NK-92 treated with Interleukin-12 subunit alpha and Interleukin-12 subunit beta, amount 100 ng/mL, for 24 hours (cell line): ENCODE measurements at places on chromosomes 5 and 9.

DNA sequence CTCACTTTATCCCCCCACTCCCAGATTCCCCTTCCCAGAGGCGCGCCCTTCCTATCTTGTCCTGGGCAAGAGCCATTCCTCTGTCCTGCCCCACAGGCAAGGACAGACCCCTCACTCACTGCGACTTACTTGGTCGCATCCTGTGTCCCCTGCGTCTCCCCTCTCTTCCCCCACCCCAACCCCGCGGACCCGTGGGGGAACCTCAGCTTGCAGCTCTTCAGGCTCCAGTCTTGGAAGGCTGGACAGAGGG lies 542 bp downstream of the GGTA1 start:
- no peak for DNase-seq

DNA sequence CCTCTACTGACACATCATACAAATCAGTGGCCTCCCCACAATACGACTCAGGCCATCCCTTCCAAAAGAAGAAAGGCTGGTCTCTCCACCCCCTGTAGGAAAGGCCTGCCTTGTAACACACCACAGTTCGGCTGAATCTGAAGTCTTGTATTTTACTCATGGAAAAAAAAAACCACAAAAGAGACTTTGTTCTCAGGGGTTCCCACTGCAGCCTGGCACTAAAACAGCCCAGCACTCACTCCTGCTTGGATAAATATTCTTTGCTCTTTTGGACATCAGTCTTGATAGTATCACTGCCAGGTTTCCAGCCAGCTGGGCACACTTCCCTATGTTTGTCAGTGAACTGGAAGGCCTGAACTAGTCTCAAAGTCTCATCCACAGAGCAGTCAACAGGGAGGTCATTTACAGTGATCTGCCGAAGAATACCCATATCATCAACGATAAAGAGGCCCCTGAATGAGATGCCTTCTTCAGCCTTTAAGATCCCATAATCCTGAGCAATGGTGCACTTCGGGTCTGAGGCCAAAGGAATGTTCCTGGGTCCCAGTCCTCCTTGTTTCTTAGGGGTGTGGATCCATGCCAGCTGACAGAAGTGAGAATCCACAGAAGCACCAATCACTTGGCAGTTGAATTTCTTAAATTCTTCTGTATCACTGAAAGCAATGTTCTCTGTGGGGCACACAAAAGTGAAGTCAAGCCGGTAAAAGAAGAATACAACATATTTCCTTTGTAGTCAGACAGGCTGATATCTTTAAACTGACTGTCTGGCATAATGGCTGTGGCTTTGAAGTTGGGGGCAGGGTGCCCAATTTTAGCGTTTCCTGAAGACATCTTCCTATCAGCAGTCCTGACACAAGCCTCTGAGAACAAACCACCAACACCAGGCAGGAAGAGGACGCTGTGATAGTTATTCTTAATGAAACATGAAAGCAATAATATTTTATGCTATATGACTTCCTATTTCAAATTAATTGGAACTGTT lies 198.1 kb downstream of the LURAP1L start:
- DNase-seq, result no peak

DNA sequence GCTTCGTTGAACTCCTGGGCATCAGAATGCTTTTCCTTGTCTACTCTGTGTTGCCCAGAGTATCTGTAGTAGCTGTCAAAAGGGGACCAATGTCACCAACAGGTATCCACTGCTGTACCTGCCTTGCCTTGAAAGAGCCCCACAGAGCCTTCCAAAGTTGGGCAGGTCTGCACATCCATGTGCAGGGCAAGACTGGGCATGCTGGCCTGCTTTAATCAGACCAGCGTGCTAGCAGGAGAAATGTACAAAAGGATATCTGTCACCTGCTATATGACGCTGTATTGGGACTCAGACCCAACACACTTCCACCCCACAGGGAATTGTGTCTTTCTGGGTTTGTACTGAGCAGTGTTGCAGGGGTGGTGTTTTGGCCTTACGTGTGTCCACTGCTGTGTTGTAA lies 11.9 kb downstream of the DELE1 start:
- DNase-seq, result no peak

DNA sequence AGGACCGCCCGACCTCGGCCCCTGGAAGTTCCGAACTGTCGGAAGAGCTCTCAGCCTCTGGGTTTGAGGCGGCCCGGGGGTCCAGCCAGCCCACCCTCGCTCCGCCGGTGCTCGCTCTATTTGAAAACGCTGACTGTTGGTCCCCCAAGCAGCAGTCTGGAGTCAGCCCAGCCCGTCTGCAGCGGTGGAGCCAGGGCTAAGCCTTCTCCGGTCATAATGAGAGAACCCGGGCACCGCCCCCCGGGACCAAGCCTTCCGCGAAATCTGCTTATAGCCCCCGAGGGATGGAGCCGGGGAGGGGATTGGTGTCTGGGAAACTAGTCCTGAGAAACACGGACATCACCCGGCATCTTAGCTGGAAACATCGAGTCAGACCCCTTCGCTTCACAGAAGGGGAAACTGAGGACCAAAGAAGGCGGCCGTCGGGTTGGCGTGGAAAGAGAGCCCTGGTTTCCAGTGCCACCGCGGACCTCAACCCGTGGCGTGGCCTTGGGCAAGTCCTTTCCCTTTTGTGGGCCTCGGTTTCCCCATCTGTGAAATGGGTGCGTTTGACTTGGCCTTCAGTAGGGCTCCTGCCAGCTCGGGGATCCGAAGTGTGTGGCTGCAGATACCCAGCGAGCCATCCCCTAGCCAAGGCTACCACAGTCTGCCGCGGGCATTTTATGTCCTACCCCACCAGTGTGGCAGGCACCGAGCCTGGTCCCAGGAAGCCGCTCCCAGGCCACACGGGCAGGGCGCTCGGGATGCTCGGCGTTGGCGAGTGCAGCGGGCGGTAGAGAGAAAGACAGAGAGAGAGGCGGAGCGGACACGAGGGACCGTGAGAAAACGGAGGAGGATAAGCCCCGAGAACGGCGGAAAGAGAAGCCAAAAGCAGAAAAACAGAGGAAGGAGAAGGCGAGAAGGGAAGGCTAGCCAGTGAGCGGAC lies 857 bp downstream of the ADAM19 start:
- DNase-seq, result no peak

- no peak for DNase-seq
These were observed 1530.1 kb downstream of the MAT2B start for GRCh38 chr5:165035520-165035919.

DNA sequence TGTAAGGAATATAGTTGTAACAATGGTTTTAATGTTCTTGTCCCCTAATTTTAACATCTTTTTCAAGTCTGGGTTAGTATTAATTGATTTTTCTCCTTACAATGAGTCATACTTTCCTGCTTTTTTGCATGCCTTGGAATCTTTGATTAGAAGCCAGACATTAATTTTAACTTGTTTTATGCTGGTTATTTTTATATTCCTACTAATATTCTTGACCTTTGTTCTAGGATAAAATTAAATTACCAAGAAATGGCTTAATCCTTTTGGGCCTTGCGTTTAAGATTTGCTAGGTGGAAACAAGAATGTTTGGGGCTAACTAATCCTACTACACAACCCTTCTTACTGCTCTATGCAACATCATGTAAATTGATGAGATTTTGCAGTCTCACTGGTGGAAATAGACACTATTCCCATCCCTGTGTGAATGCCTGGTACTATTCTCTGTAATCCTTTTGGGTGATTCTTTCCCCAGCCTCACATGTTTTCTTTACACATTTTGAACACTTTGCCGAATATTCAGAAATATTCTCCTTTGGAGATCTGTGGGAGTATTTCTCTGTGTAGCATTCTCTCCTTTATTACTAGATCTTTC lies 47.2 kb downstream of the ZCCHC7 start:
- DNase-seq, result no peak

- DNase-seq, result no peak
These were observed 1166.8 kb downstream of the MAT2B start for GRCh38 chr5:164672205-164672604.

DNA sequence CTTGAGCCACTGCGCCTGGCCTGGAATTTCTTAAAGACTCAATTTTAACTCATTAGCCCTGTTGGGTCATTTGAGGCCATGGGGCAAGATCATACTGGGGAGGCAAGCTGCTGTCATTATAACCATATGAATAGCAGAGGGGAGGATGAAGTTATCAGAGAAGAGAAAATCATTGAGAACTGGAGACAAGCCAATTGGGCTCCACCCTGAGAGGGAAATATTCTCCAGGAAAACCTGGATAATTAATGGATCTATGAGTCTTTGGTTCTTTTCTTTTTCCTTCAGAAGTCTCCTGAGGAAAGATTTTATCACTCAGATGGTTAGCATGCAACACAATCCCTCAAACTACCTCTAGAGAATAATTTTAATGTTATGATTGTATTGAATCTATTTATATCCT lies 569.6 kb upstream of the TUSC1 start:
- no peak for DNase-seq

DNA sequence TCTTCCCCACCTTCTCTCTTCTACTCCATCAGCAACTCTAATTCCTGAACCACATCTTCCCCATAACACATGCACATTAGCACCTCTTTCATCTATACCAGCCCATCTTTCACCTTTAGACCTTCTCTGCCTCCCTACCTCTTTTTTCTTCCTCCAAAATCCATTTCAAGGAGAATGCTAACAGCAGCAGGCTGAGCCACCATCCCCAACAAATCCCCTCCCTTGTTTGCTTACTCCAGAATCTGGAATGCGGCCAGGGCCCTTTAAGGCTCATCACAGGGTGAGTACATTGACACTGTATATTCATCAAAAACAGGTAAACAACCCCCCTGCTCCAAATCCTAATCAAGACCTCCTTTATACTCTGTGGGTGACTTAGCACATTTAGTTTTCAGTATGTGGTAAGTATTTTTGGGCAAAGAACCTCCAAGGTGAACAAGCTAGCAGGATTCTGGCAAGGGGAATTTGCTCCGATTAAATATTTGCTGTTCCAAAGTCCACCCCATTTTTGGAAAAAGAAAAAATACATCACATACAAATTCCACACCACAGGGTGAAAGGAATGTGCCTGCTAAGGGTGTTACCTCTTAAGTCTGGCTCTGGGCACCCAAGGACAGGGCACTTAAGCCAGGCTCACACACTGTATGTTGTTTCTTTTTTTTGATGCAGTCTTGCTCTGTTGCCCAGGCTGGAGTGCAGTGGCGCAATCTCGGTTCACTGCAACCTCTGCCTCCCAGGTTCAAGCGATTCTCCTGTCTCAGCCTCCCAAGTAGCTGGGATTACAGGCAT lies 71.4 kb downstream of the SERINC5 start:
- DNase-seq, result no peak

DNA sequence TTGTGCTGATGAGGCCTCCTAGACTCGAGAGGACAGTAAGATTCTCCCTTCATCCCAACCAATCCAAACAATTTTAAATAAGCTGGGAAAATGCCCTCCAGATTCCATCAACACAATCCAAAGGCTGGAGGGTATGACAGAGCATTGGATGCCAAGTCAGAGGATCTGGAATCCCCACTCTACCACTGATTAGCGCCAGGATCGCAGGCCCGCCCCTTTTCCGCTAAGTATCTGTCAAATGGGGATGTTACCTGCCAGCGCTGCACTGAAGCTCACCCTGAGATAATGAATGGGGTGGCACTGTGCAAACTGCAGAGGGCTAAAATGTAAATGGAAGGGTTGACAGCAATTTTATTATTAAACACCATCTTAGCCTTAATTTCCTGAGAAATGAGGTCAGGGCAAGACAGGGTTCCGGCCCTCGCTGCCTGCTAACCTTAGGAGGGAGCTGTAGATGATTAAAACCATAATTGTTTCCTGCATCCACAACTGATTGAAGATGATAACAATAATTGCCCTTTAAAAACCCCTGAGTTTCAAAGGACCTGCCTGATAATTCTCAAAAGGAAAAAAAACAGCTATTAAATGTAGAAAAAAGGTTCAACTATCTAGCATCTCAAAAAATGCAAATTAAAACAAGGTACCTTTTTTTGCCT lies 31.6 kb upstream of the GABBR2 start:
- no peak for DNase-seq

DNA sequence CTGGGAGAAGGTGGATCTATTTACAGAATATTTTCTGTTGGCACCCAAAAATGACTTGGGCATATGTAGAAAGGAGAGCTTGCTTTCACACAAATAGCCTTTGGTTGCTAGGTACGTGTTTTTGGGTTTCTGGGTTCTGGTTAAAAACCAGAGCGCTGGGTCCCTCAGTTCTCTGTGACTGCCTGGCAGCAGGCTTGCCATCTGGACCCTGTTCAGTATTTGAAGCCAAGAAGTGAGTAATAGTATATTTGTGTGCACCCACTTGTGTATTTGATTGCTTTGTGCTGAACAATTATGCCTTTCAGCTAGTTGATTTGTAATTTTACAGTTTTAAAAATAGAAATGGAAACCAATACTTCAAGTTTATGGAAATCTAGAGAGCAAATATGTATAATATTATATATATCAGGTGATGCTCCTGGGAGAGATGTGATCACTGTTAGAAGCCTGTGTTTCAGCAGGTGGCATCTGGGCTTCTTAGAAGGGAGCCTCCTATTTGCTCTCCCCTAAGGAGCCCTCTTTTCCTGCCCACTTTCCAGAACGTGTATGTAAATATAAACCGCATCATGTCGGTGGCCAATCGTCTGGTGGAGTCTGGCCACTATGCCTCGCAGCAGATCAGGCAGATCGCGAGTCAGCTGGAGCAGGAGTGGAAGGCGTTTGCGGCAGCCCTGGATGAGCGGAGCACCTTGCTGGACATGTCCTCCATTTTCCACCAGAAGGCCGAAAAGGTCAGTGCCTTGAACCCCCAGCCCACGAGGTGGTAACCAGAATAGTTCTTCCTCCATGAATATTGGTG lies 153.6 kb downstream of the TRIO start:
- no peak for DNase-seq

DNA sequence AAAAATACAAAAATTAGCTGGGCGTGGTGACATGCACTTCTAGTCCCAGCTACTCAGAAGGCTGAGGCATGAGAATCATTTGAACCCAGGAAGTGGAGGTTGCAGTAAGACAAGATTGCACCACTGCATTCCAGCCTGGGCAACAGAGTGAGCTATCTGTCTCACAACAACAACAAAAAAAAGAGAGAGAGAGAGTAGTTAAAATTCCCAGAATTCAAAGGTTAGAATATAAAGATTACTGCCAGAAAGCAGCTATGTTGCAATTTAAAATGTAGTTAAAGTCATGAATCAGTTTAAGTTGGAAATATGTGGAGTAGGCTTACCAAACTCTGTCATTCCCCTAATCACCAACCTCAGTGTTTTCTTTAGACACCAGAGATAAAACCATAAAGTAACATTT lies 58.7 kb upstream of the SUSD1 start:
- DNase-seq, result no peak

GRCh38 chr5:41270423-41271251 lies 57.3 kb upstream of the C6 start:
- DNase-seq, result no peak

DNA sequence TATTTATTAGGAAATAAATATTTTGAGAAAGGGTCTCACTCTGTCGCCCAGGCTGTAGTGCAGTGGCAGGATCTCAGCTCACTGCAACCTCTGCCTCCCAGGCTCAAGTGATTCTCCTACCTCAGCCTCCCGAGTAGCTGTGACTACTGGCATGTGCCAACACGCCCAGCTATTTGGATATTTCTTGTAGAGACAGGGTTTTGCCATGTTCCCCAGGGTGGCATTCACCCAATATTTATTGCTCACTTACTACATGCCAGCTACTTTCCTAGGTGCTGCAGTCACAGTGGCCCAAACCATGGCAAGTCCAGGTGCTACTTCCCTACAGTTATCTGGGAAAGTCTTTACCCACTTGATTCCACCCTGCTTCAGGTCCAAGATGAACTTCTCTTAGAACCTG lies 8.3 kb upstream of the MED7 start:
- DNase-seq, result no peak

- DNase-seq, result no peak
These were observed 54.0 kb downstream of the ALG2 start for GRCh38 chr9:99167694-99168093.
